Fibroblast of the conjunctiva (primary cell): ENCODE measurements at places on chromosomes 3 and 15.

DNA sequence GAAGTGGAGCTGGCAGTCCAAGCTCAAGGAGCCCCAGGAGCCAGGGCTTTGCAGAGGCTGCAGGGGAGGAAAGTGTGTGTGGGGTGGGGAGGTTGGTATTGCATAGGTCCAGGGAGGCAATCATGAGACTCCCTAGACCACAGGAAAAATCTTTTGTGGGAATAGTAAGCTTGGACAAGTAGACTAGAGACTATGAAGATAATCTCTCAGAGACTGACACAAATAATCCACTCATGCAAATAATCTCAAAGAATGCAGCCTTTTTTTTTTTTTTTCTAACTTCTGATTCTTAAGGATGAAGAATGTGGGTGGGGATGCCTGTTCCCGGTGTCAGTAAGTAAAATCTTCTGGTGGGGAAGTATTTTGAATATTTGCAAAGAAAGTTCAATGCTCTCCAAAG lies 113.7 kb downstream of the GREM1 start:
- no peak for DNase-seq

GRCh38 chr3:29415482-29416223 lies 134.8 kb downstream of the RBMS3 start:
- no peak for DNase-seq

- no peak for DNase-seq
Measured at GRCh38 chr15:88401996-88402656, 65.1 kb downstream of the MRPL46 start.

DNA sequence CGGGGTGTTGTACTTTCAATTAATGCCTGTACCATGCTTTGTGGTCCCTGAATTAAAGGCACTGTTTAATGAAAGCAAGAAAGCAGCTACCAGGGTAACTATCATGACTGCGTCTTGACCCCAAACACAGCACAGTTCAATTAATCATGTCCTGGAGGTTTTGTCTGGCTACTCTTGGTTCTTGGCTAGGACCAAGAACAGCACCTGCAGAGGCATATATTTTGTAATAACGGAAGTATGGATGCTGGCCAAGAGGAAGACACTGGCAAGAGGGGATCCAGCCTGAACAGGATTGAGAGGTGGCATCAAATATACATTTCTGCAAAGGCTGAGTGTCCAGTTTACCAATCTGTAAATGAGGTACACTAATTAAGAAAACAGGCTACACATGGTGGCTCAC lies 119.9 kb downstream of the FOXP1 start:
- DNase-seq: no peak

GRCh38 chr15:82111918-82112317 lies 66.1 kb upstream of the MEX3B start:
- DNase-seq: peak; percentile 45

DNA sequence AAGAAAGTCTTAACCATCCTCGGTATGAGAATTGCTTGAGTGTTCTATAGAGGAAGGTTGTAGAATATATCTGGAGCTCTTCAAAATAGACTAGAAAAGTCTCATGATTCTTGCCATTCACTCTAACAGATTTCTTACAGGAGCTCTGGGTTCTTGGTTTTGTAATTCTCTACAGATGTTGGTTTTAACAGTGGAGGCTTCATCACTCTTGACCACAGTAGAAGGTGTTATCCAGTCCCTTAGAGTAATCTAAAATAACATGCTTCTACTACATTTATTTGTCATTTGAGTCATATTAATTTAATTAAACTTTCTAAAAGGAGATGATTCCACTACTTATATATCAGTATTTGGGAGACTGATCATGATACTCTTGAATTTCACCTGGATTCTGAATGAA lies 9.7 kb downstream of the GTF2E1 start:
- no peak for DNase-seq

DNA sequence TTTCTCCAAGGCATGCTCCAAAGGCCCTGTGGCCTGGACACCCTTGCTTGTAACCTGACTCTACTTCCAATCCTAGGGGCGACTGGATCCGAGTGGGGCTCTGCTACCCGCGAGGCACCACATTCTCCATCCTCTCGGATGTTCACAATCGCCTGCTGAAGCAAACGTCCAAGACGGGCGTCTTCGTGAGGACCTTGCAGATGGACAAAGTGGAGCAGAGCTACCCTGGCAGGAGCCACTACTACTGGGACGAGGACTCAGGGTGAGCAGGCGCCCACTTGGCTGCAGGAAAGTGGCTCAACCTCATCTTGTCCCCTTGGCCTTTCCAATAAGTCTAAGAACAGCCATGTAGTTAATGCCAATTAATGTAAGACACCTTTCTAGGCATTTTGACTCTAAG lies 51.9 kb downstream of the MESD start:
- no peak for DNase-seq
